ENCODE measurements at places on chromosomes 2 and 18. TPM values are rescaled to one million over a fixed set of nuclear protein-coding genes. Genes with fewer than 3 reads are reported as not detected.

TMEM198 gene
- 1.2 TPM for total RNA-seq

ASTL gene
- total RNA-seq = 0.09 TPM

ANO7 gene
- total RNA-seq = 0.35 TPM

CCDC141 gene
- 76.1 TPM for total RNA-seq

LRRC30 gene
- total RNA-seq = 6.5 TPM

SERPINB10 gene
- total RNA-seq = 0.04 TPM

TNFRSF11A gene
- 2.0 TPM for total RNA-seq

DNA sequence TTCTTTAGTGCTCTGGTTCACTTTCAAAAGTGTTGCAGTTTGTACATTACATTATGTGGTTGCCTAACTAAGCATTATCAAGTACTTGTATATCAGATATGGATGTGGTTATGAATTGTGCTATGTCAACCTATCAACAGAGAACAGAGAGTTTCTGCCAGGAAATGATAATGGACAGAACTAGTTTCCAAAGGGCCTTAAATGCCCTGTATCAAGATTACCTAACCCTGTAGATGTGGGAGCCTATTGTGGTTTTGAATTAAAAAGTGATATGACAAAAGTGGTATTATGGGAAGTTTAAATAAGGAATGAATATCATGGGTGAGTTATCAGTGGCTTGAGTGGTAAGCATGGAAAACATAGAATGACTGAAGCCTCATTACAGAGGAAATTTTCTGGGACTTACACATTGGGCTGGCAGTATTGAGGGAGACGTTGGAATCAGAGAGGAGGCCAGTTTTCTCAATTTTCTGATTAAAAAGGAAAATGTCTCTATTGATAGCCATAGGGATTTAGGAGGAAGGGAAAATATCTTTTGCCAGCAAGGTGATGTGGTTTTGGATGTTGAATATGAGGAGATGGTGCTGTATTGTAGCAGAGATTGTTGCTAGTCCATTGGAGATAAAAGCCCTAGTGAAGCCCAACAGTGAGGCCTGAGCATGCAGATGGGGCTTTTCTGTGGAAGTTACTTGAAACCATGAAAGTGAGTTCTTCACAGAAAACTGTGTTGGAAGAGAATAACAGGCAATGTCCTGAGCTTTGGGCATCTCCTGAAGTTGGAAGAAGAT is 140.7 kb downstream of the TTC27 start:
- DNase-seq = no peak

GRCh38 chr2:131093696-131094462 is 619 bp upstream of the FAM168B start:
- DNase-seq = no peak

DNA sequence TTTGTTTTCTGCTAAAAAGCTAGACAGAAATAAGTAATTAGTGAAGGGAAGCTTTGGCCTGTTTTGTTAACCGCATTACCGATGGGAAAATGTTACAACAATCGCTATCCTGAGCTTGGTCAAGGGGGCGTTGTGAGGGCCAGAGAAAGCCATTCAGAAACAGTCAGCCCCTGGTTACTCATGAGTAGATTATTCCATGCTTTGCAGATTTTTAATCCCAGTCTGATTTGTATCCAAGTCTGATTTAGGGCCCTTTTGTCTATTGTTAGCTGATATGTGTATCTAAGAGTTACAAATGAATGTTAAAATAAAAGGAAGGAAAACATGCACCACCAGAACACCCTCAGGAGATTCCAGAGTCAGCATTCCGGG is 99.1 kb downstream of the PRPF40A start:
- no peak for DNase-seq

DNA sequence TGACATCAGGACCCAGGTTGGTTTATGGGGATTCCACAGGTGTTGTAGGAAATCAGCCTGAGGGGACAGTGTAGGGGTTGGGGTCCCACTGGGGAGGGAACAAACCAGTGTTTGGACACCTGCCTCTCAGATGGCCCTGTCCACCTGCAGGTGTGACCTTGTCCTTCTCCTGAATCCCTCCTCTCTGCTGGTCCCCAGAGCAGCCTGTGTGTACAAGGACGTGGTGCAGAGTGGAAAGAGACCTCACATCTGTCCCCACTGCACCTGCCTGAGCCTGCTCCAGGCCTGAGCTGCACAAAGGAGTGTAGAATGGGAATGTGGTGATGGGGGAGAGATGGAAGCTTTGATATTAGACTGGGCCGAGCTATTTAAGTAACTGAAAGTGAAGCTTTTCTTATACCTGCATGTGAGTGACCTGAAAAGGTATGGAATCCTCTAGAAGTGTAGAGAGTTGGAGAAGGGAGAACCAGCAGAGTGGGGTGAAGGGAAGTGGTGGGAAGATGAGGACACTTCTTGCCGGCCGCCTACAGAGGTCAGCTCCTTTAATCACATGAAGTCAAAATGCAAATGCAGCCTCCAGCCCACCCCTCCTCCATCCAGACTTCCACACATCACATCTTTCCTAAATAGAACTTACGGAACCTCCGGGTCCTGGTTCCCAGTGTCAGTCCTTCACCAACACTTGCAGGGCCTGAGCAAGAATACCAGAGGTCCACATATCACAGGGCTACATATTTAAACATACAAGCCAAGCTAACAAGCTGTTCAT is 89.3 kb upstream of the SMAD2 start:
- DNase-seq = no peak

DNA sequence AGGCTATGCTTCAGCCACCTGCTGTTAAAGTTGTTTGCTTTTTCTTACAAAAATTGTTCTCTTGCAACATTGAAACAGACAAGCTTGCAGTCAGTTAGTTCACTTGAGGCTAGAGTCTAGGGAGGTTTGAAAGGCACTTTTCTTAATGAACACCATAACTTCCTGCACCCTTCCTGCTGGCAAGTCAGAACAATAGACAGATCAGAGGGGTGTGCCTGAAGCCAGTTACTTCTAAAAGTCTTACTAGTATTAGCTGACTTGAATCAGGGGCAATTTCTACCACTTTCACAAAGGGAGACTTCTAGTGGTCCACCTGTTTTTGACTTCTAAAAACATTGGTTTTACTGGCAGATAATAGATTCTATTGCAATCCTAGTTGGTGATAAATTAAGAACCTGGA is 367.4 kb upstream of the CDH20 start:
- DNase-seq = no peak

- DNase-seq = no peak
These were observed 5.8 kb upstream of the CNDP1 start for GRCh38 chr18:74528478-74528877.

DNA sequence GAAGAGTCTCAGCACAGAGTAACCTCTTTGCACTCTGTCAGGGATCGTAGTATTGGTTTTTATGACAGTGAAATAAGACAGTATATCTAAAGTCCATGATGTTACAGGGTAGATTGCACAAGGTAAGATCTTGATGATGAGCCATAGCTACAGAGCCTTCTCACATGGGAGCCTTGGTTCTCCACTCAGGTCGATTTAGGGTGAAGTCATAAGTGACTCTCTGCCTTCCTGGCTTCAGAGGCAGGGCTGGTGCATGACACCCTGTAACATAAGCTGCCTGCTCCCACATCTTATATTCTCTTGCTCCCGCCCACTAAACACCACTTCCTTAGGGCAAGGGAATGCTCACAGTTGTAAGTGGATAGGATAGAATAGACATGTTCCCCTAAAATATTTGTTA is 13.3 kb downstream of the DAPL1 start:
- DNase-seq = no peak

DNA sequence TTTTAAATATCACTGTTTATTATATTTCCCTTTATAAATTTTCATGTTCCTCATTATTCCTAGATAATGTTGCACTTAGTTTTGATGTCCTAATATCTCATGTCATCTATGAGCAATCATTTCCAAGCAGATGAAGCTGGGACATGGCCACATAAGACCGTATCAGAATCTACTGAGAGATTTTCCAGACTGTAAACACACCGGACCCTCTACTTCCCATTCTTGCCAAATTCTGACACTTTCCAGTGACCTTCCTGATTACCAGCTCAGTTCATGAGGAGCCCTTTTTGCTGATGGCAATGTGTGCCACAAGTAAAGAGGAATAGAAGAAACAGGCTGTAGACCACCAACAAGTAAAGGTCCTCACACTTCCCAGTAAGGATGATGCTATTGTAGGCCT is 20.3 kb upstream of the PDE1A start:
- no peak for DNase-seq

DNA sequence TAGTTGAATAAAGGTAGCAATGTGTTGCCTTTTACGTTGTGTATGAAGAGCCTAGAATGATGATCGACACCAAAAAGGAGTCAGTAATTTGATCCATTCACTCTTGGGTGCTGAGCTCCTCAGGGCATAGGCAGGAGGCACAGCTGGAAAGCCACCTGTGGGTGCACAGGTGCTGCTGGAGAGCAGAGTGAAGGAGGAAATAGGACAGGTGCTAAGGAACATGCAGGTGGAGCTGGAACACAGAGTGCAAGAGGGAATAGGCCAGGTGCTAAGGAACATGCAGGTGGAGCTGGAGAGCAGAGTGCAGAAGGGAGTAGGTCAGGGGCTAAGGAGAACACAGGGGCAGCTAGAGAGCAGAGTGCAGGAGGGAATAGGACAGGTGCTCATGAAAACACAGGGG is 86.1 kb downstream of the SH3YL1 start:
- no peak for DNase-seq

- no peak for DNase-seq
These were observed 9.6 kb downstream of the RRM2 start for GRCh38 chr2:10132043-10132575.
